ENCODE measurements at places on chromosomes 7 and 10.

DNA sequence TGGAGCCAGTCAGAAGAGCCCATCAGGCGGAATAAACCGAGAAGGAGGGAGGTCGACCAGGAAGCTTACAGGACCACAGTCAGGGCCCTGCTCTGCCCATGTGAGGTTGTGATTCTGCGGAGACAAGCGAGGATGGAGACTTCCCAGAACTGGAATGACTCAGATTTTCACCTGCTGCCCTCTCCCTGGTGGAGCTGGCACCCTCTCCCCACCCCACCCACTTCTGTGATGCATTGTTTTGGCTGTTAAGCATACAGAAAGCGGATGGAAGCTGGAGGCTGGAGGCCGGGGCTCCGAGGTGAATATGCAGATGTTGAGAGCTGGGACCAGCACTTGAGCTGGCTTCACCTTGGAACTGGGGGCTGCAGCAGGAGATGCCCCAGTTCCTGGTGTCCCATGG is 57.4 kb downstream of the NPTX2 start:
- H3K4me3 ChIP-seq, result no peak overlapping the region
- H3K36me3 ChIP-seq, result no peaks in the 10 kb centered on the region
- no peaks in the 10 kb centered on the region for H3K27me3 ChIP-seq
- no peak for DNase-seq

- no peak overlapping the region for H3K4me3 ChIP-seq
- H3K36me3 ChIP-seq, result no peaks in the 10 kb centered on the region
- no peaks in the 10 kb centered on the region for H3K27me3 ChIP-seq
- H3K4me1 ChIP-seq, result peaks cover 4% of the 10 kb centered on the region
- H3K27ac ChIP-seq, result no peak overlapping the region
Measured at GRCh38 chr7:70000737-70001348, 402.6 kb downstream of the AUTS2 start.

- peaks cover 3% of the 10 kb centered on the region for H3K36me3 ChIP-seq
- H3K27ac ChIP-seq, result no peak overlapping the region
- no peak for DNase-seq
- H3K4me1 ChIP-seq, result no peaks in the 10 kb centered on the region
- H3K4me3 ChIP-seq, result no peak overlapping the region
Measured at GRCh38 chr7:151686016-151686766, 166.5 kb upstream of the RHEB start.

GRCh38 chr7:142240546-142240945 is 17.3 kb downstream of the PRSS58 start:
- no peaks in the 10 kb centered on the region for H3K27me3 ChIP-seq
- no peaks in the 10 kb centered on the region for H3K36me3 ChIP-seq
- DNase-seq, result no peak
- H3K4me3 ChIP-seq, result no peak overlapping the region

DNA sequence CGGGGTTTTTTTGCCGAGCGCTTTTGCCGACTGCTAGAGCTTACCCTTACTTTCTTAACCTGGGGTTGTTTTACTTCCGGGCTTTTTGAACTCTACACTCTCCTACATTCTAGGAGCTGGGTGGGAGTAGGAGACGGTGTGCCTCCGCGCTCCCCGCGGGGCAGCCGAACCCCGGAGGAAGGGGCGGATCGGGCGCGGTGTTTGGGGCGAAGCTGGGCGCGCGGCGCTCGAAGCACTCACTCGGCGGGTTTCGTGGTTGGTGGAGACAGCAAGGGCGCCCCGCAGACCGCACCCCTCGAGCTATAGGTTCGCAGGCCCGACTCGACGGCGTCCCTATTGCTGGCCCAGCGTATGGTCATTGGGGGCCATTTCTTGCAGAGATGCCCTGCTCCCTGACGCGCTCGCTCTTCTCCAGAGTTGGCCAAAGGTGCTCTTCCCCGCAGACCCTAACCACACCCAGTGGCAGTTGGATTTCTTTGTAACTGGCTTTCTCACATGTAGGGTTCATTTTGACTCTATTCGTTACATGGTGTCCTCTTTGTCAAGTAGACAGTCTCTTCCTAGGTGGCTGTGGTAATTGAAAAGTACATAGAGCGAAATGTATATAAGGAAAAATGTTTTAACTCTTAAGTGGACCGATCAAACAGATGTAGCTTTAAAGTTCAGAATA is 364 bp downstream of the ZNF518A start:
- peak; percentile 66 for DNase-seq
- H3K27me3 ChIP-seq, result peaks cover 4% of the 10 kb centered on the region
- peaks cover 8% of the 10 kb centered on the region for H3K4me1 ChIP-seq
- peak overlapping the region; percentile 97 for H3K27ac ChIP-seq

DNA sequence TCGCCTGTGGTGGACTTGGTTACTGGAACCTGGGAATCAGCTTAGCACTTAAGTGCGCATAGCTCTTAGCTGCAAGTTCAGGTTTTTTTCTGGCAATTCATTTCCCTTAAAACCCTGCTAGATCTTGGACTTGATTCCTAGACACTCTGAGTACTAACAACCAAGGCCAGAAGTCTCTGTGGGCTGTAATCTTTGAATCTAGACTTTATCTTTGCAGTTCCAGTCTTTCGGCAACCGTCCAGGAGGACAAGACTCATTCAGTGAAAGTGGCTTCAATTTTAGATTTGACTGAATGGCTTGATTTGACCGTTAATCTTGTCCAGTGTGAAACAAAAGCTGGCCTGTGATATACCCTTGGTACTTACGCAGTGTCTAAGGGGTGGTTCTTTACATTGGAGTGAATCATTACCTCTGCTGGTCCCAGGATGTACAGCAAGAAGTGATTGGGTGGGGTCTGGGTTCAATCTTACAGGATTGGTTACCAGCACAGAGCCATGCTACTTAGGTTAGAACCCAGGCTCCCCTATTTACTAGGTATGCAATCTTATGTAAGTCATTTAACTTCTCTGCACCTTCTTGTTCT is 16.4 kb downstream of the PTTG1IP2 start:
- no peak overlapping the region for H3K27ac ChIP-seq
- DNase-seq, result no peak
- no peaks in the 10 kb centered on the region for H3K4me1 ChIP-seq
- no peaks in the 10 kb centered on the region for H3K36me3 ChIP-seq
- H3K27me3 ChIP-seq, result no peaks in the 10 kb centered on the region

GRCh38 chr10:102453502-102453901 is 2.2 kb upstream of the C10orf95 start:
- H3K36me3 ChIP-seq, result peaks cover 6% of the 10 kb centered on the region
- no peak for DNase-seq

All from T-cell (primary cell).